Endothelial cell of umbilical vein (primary cell): ENCODE measurements at places on chromosomes 12 and 14. TPM values are rescaled to one million over a fixed set of nuclear protein-coding genes. Genes with fewer than 3 reads are reported as not detected.

GRCh38 chr12:104991565-104992128, 5.5 kb downstream of the NOPCHAP1 start:
- H3K36me3 ChIP-seq = peaks cover 8% of the 10 kb centered on the region
- no peak overlapping the region for H3K4me3 ChIP-seq
- no peak overlapping the region for H3K27ac ChIP-seq
- DNase-seq = no peak
- H3K27me3 ChIP-seq = no peaks in the 10 kb centered on the region
- peaks cover 16% of the 10 kb centered on the region for H3K4me1 ChIP-seq

DNA sequence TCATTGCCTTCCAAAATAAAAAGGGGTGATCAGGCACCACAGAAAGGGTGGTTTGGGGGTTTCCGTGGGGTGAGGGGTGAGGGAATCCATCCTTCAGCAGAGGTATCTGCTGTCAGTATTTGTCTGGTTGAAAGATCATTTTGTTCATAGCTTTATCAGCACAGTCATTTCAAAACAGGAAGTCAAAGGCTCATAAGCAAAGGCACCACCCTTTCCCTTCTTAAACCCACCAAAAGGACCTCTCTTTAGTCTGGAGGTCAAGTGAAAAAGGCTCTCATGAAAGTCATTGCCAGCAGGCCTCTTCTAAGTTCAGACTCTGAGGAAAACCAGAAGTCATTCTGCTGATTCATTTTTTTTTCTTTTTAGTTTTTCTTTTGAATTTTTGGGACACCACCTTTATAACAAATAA, 6.2 kb downstream of the CHST11 start:
- no peaks in the 10 kb centered on the region for H3K36me3 ChIP-seq
- peak; percentile 50 for DNase-seq
- H3K4me1 ChIP-seq = peaks cover 40% of the 10 kb centered on the region
- peak overlapping the region; percentile 18 for H3K27ac ChIP-seq

The HSPB8 gene
- 14.7 and 17.6 TPM in 2 replicates for polyA plus RNA-seq

DNA sequence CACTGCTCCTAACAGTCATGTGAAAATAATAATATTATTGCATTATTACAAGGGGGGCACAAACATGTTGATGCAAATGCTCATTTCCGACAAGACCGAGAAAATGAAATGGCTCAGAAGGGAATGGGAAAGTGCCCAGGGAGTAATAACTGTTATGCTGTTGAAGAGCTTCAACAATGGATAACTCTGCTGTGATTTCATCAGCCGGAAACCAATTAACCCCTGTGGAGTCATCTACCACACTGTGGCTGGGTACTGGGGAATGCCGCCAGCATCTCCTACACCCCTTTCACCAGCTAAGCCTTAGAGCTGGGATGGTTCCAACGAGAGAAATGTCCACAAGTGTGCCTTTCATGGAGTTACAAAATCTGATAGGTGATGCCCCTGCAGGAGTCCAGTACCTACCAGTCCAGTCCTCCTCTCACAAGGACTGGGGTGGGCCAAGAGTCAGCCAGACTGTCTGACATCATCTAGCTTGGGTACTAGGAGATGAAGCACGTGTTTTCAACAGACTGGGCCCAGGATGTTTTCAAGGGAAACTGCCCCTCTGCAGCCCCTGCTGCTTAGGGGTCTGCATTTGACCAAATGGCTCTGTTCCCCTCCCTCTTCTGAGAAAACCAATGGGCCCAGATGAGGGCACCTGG, 509.3 kb upstream of the CCDC196 start:
- H3K4me1 ChIP-seq = no peaks in the 10 kb centered on the region
- H3K4me3 ChIP-seq = no peak overlapping the region
- no peak for DNase-seq
- H3K27me3 ChIP-seq = no peaks in the 10 kb centered on the region
- no peaks in the 10 kb centered on the region for H3K36me3 ChIP-seq
- no peak overlapping the region for H3K27ac ChIP-seq

The KLRB1 gene
- polyA plus RNA-seq = not detected in 2 replicates

DNA sequence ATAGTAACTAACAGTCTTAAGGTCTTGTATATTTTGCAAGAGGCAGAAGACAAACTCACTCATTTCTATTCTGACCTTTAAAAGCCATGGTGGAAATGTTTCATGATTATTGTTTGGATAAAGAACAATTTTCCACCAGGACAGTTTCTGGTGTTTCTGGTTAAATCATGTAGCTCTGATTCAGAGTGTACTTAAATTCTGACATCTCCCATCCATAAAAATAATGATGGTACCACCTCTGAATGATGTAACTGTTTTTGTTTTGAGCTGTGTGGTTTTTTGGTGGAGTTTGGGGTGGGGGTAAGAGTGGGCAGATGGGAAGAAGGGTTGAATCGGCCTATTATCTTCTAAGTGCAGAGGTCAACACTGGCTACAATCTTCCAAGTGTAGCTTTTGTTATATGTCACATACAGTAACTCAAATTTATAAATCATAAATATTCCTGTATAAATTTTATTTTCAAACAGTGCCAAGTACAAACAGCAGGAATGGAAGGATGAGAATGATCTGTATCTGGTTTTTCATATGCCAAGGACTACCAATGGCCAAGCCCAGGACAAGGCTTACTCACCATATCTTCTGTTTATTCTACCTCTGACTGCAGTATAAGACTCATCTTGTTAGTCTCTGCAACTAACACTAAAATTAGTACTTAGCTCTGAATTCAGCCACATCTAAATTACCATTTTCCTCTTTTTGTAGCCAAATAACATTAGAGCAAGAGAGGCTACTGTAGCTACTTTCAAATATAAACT, 108.7 kb downstream of the BCAT1 start:
- no peaks in the 10 kb centered on the region for H3K4me1 ChIP-seq
- no peaks in the 10 kb centered on the region for H3K27me3 ChIP-seq
- peaks cover 25% of the 10 kb centered on the region for H3K36me3 ChIP-seq
- no peak overlapping the region for H3K27ac ChIP-seq
- no peak overlapping the region for H3K4me3 ChIP-seq

GRCh38 chr12:45933504-45933903, 56.9 kb downstream of the SCAF11 start:
- no peaks in the 10 kb centered on the region for H3K27me3 ChIP-seq
- no peak for DNase-seq
- no peak overlapping the region for H3K4me3 ChIP-seq
- H3K36me3 ChIP-seq = no peaks in the 10 kb centered on the region
- H3K4me1 ChIP-seq = no peaks in the 10 kb centered on the region
- no peak overlapping the region for H3K27ac ChIP-seq

The CISTR gene
- not detected in 2 replicates for polyA plus RNA-seq

- no peak overlapping the region for H3K4me3 ChIP-seq
- H3K27me3 ChIP-seq = no peaks in the 10 kb centered on the region
- H3K4me1 ChIP-seq = no peaks in the 10 kb centered on the region
- no peaks in the 10 kb centered on the region for H3K36me3 ChIP-seq
Observed at GRCh38 chr12:97404543-97404942, 58.1 kb upstream of the RMST start.

The SERPINA4 gene
- polyA plus RNA-seq = not detected in 2 replicates

The INHBC gene
- polyA plus RNA-seq = 0.08 TPM in 1 of 2 replicates, not detected in the other

The GLS2 gene
- polyA plus RNA-seq = 0.04 and 0.18 TPM in 2 replicates

The IL23A gene
- 0.12 TPM in 1 of 2 replicates, not detected in the other for polyA plus RNA-seq

The SIX4 gene
- 1.8 and 2.1 TPM in 2 replicates for polyA plus RNA-seq

The AP4S1 gene
- 1.9 and 2.8 TPM in 2 replicates for polyA plus RNA-seq

The STAC3 gene
- 0.08 and 0.36 TPM in 2 replicates for polyA plus RNA-seq

The DACT1 gene
- 0.21 TPM in 2 replicates for polyA plus RNA-seq

DNA sequence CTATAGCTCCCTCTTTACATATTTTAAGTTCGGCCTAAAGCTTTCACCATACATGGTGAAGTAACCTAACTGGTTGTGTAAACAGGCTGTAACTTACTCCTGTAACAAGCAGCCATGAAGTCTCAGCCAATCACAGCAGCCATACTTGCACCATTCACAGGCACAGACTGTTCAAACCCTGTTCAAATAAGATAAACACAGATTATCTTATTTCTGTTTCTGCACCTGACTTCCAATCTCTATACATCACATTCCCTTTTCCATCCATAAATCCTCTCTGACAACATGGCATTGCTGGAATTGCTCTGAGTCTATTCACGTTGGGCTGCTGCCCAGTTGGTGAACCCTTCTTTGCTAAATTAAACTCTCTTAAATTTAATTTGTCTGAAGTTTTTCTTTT, 34.5 kb upstream of the ARID2 start:
- H3K27ac ChIP-seq = no peak overlapping the region
- H3K27me3 ChIP-seq = no peaks in the 10 kb centered on the region
- no peak overlapping the region for H3K4me3 ChIP-seq
- no peaks in the 10 kb centered on the region for H3K4me1 ChIP-seq
- no peak for DNase-seq

GRCh38 chr12:116146386-116146785, 131.1 kb downstream of the MED13L start:
- no peak for DNase-seq
- H3K27ac ChIP-seq = no peak overlapping the region
- H3K4me1 ChIP-seq = peaks cover 44% of the 10 kb centered on the region
- no peak overlapping the region for H3K4me3 ChIP-seq
- no peaks in the 10 kb centered on the region for H3K27me3 ChIP-seq

GRCh38 chr14:97185186-97185585, 388.0 kb downstream of the VRK1 start:
- H3K4me3 ChIP-seq = no peak overlapping the region
- no peaks in the 10 kb centered on the region for H3K27me3 ChIP-seq
- no peak for DNase-seq
- H3K36me3 ChIP-seq = no peaks in the 10 kb centered on the region
- no peaks in the 10 kb centered on the region for H3K4me1 ChIP-seq

The ARHGEF40 gene
- polyA plus RNA-seq = 19.9 and 30.4 TPM in 2 replicates

DNA sequence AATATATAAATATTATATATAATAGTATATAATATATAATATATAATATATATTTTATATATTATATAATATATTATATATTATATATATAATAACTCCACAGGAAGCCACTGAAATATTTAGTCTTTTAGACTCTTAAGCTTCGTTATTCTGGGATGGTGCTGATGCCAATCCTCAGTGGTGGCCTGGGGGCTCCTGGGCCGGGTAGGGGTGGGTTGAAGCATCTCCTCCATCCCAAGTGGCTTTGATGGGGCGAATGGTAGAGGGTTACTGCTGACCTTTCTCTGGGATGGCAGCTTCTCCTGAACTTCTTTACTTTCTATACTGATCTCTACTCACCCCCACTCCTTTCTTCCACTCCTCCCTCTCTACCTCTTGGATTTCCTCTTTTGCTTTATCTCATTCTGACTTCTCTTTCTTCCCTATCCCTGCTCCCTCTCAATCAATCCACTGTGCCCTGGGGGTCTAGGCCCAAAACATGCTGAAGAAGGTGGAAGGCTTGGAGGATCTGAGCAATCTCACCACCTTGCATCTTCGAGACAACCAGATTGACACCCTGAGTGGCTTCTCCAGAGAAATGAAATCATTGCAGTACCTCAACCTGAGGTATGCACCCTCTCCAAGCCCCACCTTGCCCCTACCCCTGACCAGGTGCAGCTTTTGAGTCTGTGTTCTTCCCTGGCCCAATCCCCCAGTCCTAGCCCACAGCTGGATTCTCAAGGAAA, 4.8 kb upstream of the ENO2 start:
- no peak overlapping the region for H3K4me3 ChIP-seq
- no peak overlapping the region for H3K27ac ChIP-seq
- no peaks in the 10 kb centered on the region for H3K36me3 ChIP-seq
- no peaks in the 10 kb centered on the region for H3K27me3 ChIP-seq
- DNase-seq = no peak

DNA sequence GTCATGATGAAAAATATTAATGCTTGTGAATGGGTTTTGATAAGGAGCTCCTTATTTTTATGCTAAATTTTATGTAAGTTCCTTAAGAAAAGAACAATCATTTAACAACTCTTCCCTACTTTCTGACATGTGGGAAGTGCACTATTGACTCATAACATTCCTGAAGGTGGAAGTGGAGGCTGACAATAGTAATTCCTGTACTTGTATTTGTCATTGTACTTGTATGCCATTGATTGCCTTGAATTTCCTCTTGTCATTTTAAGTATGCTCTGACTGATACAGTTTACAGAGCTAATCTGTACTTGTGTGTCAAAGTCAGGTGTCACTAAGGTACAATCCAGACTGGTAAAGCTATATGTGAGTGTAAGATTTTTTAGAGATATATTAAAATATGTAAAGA, 440.0 kb downstream of the SLC16A7 start:
- no peaks in the 10 kb centered on the region for H3K36me3 ChIP-seq
- H3K27me3 ChIP-seq = no peaks in the 10 kb centered on the region
- no peak overlapping the region for H3K4me3 ChIP-seq
- peak overlapping the region; percentile 65 for H3K27ac ChIP-seq
- peaks cover 20% of the 10 kb centered on the region for H3K4me1 ChIP-seq

GRCh38 chr14:48970943-48971342, 615.2 kb downstream of the RPS29 start:
- no peak for DNase-seq
- no peak overlapping the region for H3K4me3 ChIP-seq
- H3K27ac ChIP-seq = no peak overlapping the region
- H3K36me3 ChIP-seq = no peaks in the 10 kb centered on the region
- no peaks in the 10 kb centered on the region for H3K27me3 ChIP-seq

The CIT gene
- polyA plus RNA-seq = 13.3 and 14.1 TPM in 2 replicates

GRCh38 chr12:50387487-50387886, 8.9 kb downstream of the FAM186A start:
- DNase-seq = no peak
- no peak overlapping the region for H3K4me3 ChIP-seq
- no peak overlapping the region for H3K27ac ChIP-seq
- H3K4me1 ChIP-seq = peaks cover 15% of the 10 kb centered on the region

DNA sequence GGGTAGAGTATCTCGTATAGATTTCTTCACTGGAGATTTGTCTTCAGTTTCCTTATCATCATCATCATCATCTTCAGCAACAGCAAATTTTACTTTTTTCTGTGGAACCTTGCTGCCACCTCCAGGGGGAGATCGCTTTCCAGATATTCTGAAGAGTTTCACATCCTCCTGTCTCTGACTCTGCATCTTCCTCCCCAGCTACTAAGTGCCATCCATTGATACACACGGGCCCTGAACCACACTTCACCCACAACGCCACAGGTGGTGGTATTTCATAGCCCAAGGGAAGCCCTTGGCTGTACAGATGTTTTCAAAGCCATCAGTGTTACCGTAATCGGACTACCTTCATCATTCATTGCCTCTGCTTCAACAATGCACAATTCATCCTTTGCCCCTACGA, 82.2 kb downstream of the PPP2R5C start:
- H3K36me3 ChIP-seq = no peaks in the 10 kb centered on the region
- no peaks in the 10 kb centered on the region for H3K27me3 ChIP-seq
- no peak for DNase-seq
- H3K27ac ChIP-seq = no peak overlapping the region
- H3K4me3 ChIP-seq = no peak overlapping the region
- H3K4me1 ChIP-seq = no peaks in the 10 kb centered on the region

DNA sequence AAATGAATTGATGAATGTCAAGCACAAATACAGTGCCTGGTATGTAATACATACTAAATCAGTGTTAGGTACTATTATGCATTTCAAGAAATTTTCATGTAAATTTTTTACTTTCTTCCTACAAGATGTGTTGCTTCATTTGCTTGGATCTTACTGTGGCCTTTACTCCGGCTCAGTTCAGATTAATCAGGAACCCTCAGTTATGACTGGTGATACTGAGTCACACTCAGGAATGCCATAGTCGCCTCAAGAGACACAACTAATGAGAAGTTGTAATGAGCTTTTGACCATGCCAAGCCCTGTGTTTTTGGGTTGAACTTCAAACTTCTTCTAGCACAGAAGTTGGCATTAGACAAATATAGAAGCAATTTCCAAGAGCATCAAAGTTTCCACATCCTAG, 96.0 kb downstream of the TGFB3 start:
- no peaks in the 10 kb centered on the region for H3K4me1 ChIP-seq
- H3K27me3 ChIP-seq = no peaks in the 10 kb centered on the region
- H3K36me3 ChIP-seq = peaks cover 3% of the 10 kb centered on the region
- no peak for DNase-seq
